ENCODE measurements at places on chromosomes 11 and 22.

DNA sequence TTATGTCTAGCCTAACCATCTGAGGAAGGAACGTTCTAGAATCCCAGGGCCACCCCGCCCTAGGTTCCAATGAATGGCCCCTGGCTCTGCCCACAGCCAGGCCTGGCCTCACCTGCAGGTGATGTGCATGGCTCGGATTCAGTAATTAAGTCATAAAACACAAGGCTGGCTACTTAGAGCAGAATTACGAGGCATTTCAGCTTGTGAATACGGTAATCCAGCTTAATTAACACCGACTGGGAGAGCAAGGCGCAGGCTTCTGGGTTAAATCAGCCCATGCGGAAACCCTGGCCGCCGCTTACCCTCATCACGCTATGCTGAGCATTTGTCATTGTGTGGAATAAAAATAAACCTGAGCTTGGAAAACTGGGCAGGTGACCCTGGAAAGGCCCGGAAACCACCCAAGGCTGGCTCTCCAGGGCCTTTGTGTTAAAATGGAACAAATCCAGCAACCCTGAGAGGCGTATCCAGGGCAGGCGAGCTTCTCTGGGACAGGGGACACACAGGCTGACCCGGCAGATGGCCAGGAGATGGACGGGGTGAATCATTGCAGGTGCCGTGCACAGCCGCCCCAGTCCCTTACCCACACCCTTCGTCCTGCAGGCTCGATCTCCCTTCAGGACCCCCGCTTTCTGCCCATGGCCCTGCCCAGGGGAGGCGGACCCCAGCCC, 220.2 kb downstream of the CTTN start:
- no peak for DNase-seq

GRCh38 chr11:115126092-115126491, 378.1 kb downstream of the CADM1 start:
- DNase-seq: no peak

DNA sequence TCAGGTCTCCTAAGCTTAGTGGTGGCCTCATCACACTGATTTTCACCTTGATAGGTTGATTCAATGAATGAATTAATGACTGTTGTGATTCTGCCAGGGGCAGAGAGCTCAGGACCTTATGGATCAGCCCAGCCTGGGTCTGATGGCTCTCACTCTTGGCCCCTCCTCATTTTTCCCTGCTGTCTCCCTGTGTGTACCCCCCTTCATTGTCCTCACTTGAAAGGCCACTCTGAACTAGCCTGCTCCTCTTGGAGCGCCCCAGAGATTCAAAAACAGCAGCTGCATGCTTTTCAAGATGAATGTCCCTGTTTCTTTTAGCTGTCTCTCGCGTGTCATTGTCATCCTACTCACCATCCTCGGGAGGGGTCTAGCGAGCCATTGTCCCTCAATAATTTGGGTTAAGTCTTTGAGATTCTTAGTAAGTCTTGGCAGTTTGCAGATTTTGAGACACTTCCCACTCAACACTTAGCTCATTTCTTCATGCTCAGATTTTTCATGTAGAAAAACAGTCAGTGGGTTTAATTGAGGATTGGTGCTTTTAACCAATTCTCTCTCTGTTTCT, 42.5 kb upstream of the MICAL2 start:
- no peak for DNase-seq

DNA sequence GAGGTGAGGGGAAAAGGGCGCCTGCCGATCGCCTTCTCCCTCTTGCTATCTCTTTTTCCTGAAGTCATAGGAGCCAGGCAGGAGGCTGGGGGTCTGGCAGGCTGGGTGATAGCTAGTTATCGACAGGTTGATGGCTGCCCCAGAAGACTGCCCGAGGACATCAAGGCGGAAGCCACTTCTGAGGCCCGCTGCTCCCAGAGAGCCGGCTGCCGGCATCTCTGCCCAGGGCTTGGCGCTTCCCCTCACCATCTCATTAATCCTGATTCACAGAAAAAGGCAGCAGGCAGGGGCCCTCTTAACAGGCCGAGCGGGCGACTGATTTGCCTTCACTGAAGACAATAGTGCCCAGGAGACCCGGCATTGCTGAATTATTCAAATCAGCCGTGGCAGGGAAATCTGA, 124.2 kb downstream of the MIAT start:
- DNase-seq: no peak

DNA sequence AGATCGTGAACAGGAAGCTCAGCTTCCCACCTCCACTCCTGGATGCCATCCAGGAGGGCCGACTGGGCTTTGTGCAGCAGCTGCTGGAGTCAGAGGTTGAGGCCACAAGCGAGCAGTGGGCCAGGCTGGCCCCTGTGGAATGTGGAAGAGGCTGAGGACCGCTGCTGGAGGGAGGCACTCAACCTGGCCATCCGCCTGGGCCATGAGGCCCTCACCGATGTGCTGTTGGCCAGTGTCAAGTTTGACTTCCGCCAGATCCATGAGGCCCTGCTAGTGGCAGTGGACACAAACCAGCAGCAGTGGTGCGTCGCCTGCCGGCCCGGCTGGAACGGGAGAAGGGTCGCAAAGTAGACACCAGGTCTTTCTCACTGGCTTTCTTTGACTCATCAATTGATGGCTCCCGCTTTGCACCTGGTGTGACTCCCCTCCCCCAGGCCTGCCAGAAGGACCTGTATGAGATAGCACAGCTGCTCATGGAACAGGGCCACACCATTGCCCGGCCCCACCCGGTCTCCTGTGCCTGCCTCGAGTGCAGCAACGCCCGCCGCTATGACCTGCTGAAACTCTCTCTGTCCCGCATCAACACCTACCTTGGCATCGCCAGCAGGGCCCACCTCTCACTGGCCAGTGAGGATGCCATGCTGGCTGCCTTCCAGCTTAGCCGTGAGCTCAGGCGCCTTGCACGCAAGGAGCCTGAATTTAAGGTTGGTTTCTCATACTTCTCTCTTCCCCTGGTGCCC, 24.9 kb downstream of the ART5 start:
- DNase-seq: no peak

- no peak for DNase-seq
Observed at GRCh38 chr11:15937601-15938120, 418.7 kb downstream of the SOX6 start.

DNA sequence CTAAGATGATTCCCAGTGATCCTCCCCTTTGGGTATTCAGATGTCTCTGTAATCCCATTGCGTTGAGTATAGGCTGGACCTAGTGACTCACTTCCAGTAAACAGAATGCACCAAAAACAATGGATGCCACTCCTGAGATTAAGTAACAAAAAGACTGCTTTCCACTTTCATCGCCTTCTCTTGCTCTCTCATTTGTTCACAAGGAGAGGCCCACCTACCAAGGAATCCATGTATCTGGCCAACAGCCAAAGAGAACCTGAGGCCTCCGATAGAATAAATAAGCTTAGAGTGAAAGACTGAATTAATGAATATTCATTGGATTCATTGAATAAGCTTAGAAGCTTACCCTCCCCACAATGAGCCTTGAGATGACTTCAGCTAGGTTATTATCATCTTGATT, 454.6 kb downstream of the KCNA4 start:
- no peak for DNase-seq

- DNase-seq: no peak
Observed at GRCh38 chr11:114816791-114817190, 138.5 kb downstream of the NXPE2 start.

DNA sequence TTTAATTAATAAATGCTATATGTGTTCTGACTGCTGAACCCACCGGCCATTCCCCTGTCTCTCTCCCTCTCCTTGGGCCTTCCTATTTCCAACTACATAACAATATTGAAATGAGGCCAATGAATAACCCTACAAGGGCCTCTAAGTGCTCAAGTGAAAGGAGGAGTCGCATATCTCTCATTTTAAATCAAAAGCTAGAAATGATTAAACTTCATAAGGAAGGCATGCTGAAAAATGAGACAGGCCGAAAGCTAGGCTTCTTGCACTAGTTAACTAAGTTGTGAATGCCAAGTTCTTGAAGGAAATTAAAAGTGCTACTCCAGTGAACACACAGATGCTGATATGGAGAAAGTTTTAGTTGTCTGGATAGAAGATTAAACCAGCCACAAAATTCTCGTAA, 109.2 kb downstream of the TSPAN18 start:
- DNase-seq: no peak

DNA sequence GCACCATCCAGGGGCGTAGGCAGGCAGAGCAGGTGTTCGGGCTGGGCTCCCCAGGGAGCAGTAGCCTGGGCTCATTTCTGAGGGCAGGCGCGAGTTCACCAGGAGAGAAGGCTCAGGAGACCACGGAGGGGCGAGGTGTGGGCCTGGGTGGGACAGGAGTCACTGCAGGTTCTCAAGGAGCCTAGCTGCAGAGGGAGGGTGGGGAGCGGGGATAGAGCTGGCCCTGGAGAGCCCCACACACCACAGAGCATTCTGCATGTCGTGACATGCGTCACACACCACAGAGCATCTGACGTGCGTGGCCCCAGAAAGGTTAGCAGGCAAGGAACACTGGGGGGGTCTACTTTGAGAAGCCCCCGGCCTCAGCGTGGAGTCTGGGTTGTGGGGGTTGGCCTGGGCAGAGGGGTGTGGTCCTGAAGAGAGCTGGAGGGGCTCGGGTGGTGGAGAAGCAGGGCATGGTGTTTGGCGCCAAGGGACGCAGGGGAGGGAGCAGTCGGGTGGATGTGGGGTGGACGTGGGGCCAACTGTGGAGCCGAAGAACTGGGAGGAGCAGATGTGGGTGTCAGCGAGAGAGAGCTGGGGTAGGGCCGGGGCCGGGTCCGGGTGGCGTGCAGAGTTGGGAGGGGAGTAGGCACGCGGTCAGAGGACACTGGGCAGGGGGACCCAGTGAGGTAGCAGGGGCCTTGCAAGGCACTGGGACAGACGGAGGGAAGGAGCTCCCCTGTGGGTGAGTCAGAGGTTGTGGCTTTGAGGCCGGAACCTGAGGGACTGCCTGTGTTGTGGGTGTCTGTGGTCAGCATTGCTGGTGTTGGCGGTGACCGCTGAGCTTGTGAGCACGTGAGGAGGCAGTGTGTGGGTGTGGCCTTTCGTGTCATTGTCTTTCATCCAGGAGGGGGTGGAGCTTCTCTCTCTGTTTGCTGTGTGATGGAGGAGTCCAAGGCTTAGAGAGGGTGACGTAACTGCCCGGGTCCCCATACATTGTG, 25.5 kb downstream of the CTTN start:
- peak; percentile 81 for DNase-seq

DNA sequence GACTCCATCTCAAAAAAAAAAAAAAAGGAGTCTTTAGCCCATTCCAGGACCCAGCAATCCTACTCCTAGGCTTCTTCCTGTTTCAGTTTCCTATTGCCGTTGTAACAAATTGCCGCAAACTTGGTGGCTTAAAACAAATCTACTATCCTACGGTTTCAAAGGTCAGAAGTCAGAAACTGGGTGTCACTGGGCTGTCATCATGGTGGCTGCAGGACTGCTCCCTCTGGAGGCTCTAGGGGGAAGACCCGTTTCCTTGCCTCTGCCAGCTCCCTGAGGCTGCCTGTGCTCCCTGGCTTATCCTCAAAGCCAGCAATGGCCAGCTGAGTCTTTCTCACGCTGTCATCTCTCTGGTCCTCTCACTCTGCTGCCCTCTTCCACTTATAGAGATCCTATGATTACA, 8.7 kb upstream of the DAGLA start:
- no peak for DNase-seq

DNA sequence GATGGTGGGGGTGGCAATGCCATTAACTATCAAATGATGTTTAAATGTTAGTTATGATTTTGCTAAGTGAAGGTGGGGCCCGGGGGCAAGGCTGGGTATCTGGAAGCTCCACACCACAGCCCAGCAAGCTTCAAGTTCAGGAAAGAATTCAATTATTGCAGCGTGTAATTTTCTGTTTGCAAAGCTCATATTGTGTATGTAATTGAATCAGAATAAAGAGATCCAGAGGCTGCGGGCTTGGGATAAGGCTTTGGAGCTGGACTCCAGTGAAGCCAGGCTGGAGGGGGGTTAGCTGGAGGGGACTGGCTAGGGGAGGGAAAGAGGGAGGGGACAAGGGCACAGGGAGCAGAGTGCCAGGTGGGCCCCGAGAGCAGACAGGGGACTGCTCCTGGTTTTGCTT, 557.1 kb upstream of the CADM1 start:
- no peak for DNase-seq

GRCh38 chr11:14141676-14142075, 179.2 kb downstream of the SPON1 start:
- DNase-seq: no peak

GRCh38 chr11:68688881-68689280, 4.5 kb downstream of the GAL start:
- no peak for DNase-seq

DNA sequence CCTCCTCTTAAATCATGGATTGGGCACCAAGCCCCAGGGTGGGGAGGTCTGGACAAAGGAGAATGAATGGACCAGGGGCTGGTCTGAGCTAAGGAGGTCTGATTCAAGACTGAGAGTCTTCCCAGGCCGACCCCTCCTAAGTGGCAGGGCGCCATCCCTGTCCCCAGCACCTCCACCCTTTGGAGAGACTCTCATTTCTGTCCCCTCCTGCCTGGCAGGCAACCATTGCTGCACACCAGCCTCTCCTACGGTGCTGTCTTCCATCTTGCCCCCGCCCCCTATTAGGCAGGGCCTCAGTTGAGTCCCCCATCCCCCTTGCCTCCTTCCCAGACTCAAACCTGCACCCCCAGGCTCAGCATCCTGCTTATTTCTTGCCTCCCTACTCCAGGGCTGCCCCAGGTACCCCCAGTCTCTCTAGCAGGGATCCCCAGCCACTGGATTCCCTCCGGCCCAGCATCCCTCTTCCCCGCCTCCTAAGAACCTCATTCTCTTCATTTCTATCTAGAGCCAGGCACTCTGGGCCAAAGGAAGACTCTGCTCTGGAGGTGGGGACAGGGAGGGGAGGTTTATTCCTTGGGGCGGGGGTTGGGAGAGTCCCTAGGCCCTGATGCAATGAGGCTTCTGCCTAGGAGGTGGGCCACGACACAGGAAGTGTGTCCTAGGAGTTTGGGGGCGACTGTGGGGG, 1.7 kb upstream of the RCOR2 start:
- no peak for DNase-seq

DNA sequence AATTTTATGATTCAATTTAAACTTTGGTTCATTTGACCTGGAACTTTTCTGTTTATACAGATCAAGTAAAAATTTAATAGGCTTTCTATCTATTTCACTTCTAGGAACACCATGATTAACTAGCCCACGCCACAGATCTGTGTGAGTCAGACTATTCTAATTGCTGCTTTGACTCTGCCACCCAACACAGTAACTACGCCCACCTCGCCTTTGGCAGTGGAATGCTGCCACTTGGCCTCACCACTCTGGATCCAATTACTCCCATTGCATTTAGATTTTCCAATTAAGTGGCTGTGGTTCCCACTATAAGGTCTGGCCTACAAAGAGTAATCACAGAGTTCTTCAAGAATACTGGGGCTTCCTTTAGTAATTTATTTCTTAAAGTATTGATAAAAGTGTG, 46.6 kb upstream of the LIN7C start:
- DNase-seq: no peak

- DNase-seq: no peak
Observed at GRCh38 chr11:507727-508515, 879 bp upstream of the RNH1 start.

DNA sequence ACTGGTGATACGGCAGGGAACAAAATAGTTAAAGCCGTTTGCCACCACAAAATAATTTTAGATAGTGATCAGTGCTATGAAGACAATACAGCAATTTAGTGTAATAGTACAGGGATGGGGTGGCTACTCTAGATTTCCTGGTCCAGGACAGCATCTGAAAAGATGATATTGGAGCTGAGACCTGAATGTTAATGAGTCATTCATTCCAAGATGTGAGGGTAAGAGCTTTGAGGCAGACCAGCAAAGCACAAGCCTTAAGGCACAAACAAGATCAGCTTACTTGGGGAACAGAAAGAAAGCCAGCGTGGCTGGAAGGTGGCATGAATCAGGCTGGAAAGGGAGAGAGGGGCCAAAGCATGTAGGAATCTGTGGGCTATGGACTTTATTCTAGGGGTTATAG, 132.3 kb downstream of the TRIM44 start:
- DNase-seq: no peak

- no peak for DNase-seq
Observed at GRCh38 chr22:27982106-27982505, 63.0 kb upstream of the PITPNB start.
